IMR-90 (cell line): ENCODE measurements at places on chromosomes 1 and 21. TPM values are rescaled to one million over a fixed set of nuclear protein-coding genes. Genes with fewer than 3 reads are reported as not detected.

The MEX3A gene
- 2.3 and 2.5 TPM in 2 replicates for total RNA-seq

The LAMC1 gene
- 361 and 394 TPM in 2 replicates for total RNA-seq

The C8B gene
- not detected in 2 replicates for total RNA-seq

The WNT2B gene
- 0.54 and 0.56 TPM in 2 replicates for total RNA-seq

The FMN2 gene
- 35.8 and 50.0 TPM in 2 replicates for total RNA-seq

The KRTAP19-3 gene
- not detected in 2 replicates for total RNA-seq

The ZNF593OS gene
- not detected in 2 replicates for total RNA-seq

The LRRN2 gene
- total RNA-seq: not detected in 2 replicates

The NAV1 gene
- total RNA-seq: 14.0 and 14.4 TPM in 2 replicates

The OR10J1 gene
- not detected in 2 replicates for total RNA-seq

The CFAP141 gene
- not detected in 2 replicates for total RNA-seq

The PCSK9 gene
- under 0.01 TPM in 2 replicates for total RNA-seq

The RBP7 gene
- not detected in 2 replicates for total RNA-seq

The INAVA gene
- under 0.01 TPM in 1 of 2 replicates, not detected in the other for total RNA-seq
